ENCODE measurements at places on chromosomes 7 and 10. TPM values are rescaled to one million over a fixed set of nuclear protein-coding genes. Genes with fewer than 3 reads are reported as not detected.

The CAMK2B gene
- 0.35 TPM for total RNA-seq

The UCN3 gene
- not detected for total RNA-seq

The GRID2IP gene
- total RNA-seq = not detected

The TEX36 gene
- total RNA-seq = not detected

The TUBAL3 gene
- 0.73 TPM for total RNA-seq

The FGFBP3 gene
- total RNA-seq = 0.69 TPM

The FKBP6 gene
- total RNA-seq = not detected

The SOSTDC1 gene
- total RNA-seq = not detected

The VTI1A gene
- total RNA-seq = 41.2 TPM

The CRCP gene
- 35.3 TPM for total RNA-seq

The CDC14C gene
- 0.17 TPM for total RNA-seq

The SCRN1 gene
- total RNA-seq = 40.7 TPM

The CYP2C9 gene
- not detected for total RNA-seq

The PRKAR1B gene
- 22.0 TPM for total RNA-seq

The NKX2-3 gene
- total RNA-seq = not detected

The IQUB gene
- 0.26 TPM for total RNA-seq

The CHCHD1 gene
- 13.9 TPM for total RNA-seq

The LRRD1 gene
- total RNA-seq = not detected

The HKDC1 gene
- 1.1 TPM for total RNA-seq

The PALD1 gene
- total RNA-seq = under 0.01 TPM

The NODAL gene
- 0.51 TPM for total RNA-seq

The CYP3A5 gene
- not detected for total RNA-seq

The MSMB gene
- total RNA-seq = not detected

The GPR26 gene
- not detected for total RNA-seq
